Skin of body (tissue), 3 donors: ENCODE measurements at places on chromosomes 3 and 15. TPM values are rescaled to one million over a fixed set of nuclear protein-coding genes. Genes with fewer than 3 reads are reported as not detected.

The CCR3 gene
- 0.49 TPM for total RNA-seq

The NSUN3 gene
- total RNA-seq = 25.1 TPM

The KBTBD12 gene
- total RNA-seq = 3.1 TPM

The AGBL1 gene
- total RNA-seq = 4.8 TPM

The B3GALNT1 gene
- 19.2 TPM for total RNA-seq

The SHC4 gene
- total RNA-seq = 3.5 TPM

The CPNE4 gene
- 0.20 TPM for total RNA-seq

The TEX55 gene
- not detected for total RNA-seq

The DISP2 gene
- 0.79 TPM for total RNA-seq

The ZNF80 gene
- total RNA-seq = not detected

The MAGI1 gene
- 45.3 TPM for total RNA-seq

The EOGT gene
- 18.2 TPM for total RNA-seq

The PAQR9 gene
- total RNA-seq = not detected

The MUC4 gene
- total RNA-seq = 0.30 TPM

The CCR8 gene
- not detected for total RNA-seq

The ADGRG7 gene
- 0.10 TPM for total RNA-seq

The CHRM5 gene
- total RNA-seq = not detected

The A4GNT gene
- not detected for total RNA-seq

The RTF1 gene
- total RNA-seq = 21.5 TPM

The C3orf52 gene
- 12.9 TPM for total RNA-seq

The MAPKAPK3 gene
- 27.8 TPM for total RNA-seq

The TMCO5A gene
- not detected for total RNA-seq

The FHIT gene
- total RNA-seq = 8.9 TPM

The NCEH1 gene
- 1.7 TPM for total RNA-seq

The PROS1 gene
- total RNA-seq = 27.0 TPM

The PLIN1 gene
- 119 TPM for total RNA-seq

The IGF1R gene
- total RNA-seq = 31.9 TPM

The MYLK gene
- total RNA-seq = 57.6 TPM

The COL6A6 gene
- total RNA-seq = 38.9 TPM

The MCCC1 gene
- 36.2 TPM for total RNA-seq

The ACAD11 gene
- 40.4 TPM for total RNA-seq

The ADCY5 gene
- 4.0 TPM for total RNA-seq

The FBN1 gene
- total RNA-seq = 480 TPM

The PP2D1 gene
- total RNA-seq = not detected

The TLR9 gene
- total RNA-seq = not detected

The SLC2A2 gene
- total RNA-seq = not detected

The PPM1L gene
- 12.0 TPM for total RNA-seq

The ZDHHC23 gene
- total RNA-seq = 3.4 TPM

The MYL3 gene
- 23.7 TPM for total RNA-seq

The SPINK8 gene
- total RNA-seq = not detected

The PSMD6 gene
- total RNA-seq = 60.9 TPM

The CAPN3 gene
- total RNA-seq = 66.0 TPM

The NR2F2 gene
- 7.8 TPM for total RNA-seq

The THBS1 gene
- total RNA-seq = 291 TPM

The TRH gene
- not detected for total RNA-seq

The SPTSSB gene
- total RNA-seq = 29.6 TPM

The WDR93 gene
- total RNA-seq = 0.20 TPM

The RPL35A gene
- 824 TPM for total RNA-seq

The ASB14 gene
- 0.10 TPM for total RNA-seq

The ARHGAP31 gene
- 13.8 TPM for total RNA-seq

The WDR48 gene
- total RNA-seq = 44.1 TPM

The CFAP20DC gene
- total RNA-seq = 1.3 TPM

The CCDC174 gene
- 15.1 TPM for total RNA-seq

The FXR1 gene
- total RNA-seq = 223 TPM

The GRK7 gene
- total RNA-seq = 0.10 TPM

The DENND4A gene
- total RNA-seq = 33.6 TPM

The ROPN1B gene
- total RNA-seq = 2.0 TPM

The FOXL2 gene
- 0.30 TPM for total RNA-seq

The PPP1R14D gene
- not detected for total RNA-seq

The SEMA7A gene
- 11.7 TPM for total RNA-seq
